ENCODE measurements at places on chromosomes 7 and 10.

DNA sequence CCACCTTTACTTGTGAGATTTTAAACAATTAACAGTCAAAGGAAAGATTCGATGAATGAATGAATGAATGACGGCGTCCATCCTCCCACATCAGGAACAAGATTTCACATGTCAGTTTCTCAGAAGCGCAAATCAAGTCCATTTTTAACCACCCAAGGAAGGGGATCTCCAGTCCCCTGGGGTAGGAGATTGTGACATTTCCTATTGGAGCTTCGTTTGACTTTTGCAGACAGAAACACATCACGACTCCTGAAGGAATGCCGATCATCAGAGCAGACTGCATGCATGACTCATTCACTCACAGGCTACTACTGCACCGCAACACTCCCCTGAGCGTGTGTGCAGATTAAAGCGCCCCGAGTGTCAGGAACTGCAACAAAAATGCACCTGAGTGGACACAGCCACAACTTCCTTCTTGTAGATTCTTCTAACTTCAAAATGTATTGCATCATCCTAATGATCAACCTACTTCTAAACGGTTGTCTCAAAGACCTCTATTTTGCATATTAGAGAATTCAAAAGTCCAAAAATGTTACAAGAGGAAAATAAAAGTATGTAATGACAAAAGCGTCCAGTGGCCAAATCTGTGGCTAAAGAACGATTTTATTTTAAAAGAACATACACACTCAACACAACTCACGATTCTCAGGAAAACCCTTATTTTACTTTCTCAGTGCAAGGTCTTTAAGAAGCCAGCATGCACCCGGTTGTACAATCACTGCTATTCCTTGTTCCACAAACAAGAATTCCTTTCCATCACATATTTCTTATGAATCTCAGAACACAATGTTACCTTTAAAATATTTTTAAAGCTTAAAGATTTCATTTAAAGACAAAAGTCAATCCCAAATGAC is 172.6 kb downstream of the FAM107B start:
- no peak for DNase-seq

- DNase-seq: no peak
Observed at GRCh38 chr7:68146983-68147382, 1150.3 kb downstream of the TYW1 start.

DNA sequence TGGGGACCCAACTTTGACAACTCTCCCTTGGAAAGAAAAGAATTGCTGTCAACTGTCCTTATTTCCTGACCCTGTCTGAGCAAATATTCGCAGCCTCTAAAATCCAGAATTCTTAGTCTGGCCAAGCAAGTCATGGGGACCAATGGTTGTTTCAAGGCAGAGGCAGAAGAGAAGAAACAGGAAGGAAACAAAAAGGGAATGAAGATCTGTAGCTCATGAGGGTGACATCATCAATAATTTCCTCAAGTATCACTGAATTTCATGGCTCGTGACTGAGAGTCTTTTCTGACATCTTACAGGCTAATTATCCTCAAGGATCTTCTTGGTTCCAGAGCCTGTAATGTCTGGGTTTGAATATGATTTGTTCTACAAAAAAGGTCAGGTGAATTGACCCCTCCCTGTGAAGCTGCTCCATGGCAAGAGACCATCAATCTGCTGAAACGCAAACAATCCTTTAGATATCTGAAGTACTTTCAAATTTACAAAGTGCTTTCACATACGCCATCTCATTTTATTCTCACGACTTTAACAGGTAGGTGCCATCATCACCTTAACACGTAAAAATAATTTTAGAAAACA is 5.8 kb downstream of the CDK6 start:
- no peak for DNase-seq

GRCh38 chr7:148930335-148930734 is 46.2 kb upstream of the EZH2 start:
- no peak for DNase-seq

Data from GM04503 (cell line).